ENCODE measurements at places on chromosomes 6 and 20.

- DNase-seq = no peak
Measured at GRCh38 chr20:56706867-56707360, 77.8 kb downstream of the TFAP2C start.

DNA sequence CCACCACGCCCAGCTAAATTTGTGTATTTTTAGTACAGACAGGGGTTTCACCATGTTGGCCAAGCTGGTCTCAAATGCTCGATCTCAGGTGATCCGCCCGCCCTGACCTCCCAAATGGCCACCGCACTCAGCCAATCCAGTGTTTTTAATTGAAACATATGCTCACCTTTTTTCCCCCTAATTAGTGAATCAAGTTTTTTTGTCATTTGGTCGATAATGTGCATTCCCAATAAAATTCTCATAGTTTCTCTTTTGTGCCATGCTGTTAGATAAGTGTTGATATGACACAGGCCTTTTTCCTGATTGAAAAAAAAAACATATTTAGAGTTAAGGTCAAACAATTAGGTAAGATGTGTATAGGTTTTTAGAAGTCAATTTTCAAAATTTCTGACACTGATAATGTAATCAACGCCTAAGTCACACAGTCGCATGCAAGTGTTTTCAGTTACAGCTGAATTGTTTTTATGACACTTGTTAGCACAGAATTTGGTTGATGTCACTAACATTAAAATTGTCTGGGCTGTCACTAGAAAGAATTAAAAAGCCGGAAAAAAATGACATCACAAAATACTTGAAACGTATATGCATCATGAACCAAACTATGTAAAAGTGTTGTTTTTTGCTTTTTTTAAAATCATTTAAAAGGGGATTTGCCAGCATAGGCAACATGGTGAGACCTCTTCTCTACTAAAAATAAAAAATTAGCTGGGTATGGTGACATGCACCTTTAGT lies 21.9 kb downstream of the ZNF217 start:
- DNase-seq = no peak

DNA sequence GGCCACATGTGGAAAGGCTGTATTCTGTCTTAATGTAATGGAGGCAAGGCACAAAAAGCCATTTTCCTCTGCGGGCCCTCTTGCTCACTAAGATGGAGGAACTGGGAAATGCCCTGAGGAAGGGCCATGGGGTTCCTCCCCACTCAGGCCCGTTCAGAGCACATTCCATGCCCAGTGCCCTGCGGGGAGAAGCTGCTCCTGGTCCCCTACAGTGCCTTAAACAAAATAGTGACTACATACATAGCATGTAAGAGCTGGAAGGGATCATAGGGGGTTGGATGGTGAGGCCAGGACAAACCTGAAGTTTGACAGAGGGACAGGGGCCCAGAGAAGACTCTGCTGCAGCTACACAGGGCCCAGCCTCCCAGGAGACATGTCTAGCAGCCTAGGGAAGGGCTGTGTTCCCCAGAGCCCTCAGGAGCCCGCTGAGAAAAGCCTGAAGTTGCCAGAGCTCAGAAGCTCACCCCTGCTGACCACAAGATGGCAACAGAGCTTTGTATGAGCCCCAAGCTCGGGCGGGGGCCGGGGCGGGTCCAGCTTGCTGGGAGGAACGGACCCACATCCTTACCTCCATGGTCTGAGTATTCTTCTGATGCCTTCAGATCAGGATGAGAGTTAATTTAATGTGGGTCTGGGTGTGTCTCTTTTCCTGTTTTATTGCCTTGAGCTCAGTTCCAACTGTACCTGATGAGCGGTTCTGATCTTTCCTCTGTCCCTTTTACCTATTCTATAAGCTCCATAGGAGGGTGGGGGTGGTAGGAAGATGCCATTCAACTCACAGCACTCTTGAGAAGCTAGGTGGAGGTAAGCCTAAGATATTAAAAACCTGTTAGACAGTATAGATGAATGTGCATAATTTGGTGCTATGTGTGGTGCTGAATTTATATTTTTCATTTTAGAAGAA lies 242.9 kb downstream of the CDC5L start:
- no peak for DNase-seq

- no peak for DNase-seq
Measured at GRCh38 chr6:44422531-44422930, 35.0 kb downstream of the CDC5L start.

DNA sequence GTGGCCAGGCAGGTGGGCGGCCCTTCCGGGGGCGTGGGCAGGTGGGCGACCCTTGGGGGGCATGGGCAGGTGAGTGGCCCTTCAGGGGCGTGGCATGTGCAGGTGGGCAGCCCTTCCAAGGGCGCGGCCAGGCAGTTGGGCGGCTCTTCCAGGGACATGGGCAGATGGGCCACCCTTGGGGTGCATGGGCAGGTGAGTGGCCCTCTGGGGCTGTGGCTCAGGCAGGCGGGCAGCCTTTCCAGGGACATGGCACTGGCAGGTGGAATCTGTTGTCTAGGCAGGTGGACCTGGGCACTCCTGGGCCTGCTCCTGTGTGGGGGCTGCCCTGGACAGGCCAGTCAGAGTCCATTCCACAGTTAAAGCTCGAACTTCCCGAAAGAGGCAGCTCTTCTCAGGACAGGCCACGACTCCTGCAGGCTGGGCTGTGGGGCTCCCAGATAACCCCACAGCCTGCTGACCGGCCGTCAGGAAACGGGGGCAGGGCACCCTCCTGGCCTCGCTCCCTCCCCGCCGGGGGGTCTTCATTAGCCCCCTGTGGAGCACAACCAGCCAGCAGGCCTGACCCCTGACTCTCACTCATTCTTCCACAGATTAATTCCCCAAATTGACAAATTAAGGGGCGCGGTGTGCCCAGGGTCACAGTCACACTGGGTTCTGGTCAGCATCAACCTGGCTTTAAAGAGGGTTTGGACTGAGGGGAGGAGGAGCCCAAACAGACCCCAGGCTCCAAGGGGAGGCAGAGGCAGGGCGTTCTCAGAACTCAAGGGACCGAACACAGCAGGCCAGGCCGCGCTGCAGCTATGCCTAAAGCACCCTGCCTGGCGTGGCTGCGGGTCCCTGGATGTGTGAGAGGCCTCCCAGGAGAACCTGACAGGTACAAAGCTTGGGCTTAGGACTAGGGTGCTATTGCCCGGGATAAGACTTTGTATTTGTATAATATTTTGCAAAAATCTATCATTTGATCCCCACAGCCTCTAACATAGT lies 130.0 kb downstream of the DLL1 start:
- DNase-seq = no peak

DNA sequence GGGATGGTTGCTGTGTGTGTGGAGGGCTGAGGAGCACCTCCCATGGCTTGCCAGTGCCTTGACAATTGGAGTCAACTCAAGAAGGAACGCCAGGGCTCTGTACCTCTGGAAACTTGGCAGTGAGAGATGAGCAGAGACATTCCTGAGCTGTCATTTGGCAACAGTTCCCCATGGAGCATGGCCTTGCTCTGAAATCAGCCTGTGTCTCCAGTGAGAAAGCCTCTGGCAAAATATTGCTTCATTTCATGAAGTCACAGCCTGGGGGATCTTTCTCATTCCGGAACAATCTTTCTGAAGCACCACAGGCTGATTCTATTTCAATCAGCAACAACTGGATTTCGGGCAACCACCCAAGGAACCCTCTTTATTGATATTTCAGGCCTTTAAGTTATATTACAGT lies 52.2 kb upstream of the FNDC1 start:
- DNase-seq = no peak

DNA sequence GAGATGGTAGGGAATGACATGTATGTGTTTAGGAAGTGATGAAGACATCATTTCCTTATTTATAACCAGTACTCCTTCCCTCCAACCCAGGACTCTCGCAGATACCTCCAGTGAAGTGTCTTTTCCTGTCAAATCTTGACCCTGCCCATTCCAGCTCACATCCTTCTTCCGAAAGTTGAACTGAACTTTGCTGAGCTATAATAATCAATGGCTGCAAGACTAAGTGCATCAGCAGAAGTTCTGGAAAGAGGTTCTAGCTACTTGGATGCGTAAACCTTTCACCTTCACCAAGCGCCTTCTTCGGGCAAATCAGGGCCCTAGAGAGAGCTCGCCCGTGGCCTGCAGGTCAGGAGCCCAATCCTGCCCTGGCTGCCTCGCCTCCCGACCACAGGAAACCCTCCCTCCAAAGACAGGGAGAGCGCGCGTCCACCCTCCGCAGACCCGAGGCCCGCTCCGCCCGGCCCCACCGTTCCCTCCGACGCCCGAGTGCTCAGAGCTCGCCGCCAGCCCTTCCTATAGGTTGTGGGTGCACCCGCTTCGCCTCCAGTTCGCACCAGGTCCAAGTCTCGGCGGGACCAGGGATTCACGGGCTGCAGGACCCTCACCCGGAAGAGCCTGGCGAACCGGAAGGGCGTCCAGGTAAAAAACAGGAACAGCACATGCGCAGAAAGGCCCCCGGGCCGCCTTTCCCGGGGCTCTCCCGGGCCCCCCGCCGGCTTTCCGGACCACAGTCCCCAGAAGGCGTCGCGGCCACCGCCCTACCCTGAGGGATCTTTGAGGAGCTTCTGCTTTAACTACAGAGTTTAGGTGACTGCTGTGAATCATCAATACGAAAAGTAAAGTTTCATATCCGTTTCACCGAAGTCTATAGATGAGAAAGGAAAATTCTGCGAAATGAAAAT lies at the start of gene ZNF334:
TSS of gene ZNF334 (minus strand) at position 617 of the 902 bp plus-strand sequence. CDS start 1,457 bp downstream, outside the sequence.
- no peak for DNase-seq

GRCh38 chr20:4569865-4570264 lies 151.8 kb upstream of the PRND start:
- DNase-seq = no peak

GRCh38 chr6:149140910-149141290 lies 176.6 kb upstream of the TAB2 start:
- DNase-seq = no peak

DNA sequence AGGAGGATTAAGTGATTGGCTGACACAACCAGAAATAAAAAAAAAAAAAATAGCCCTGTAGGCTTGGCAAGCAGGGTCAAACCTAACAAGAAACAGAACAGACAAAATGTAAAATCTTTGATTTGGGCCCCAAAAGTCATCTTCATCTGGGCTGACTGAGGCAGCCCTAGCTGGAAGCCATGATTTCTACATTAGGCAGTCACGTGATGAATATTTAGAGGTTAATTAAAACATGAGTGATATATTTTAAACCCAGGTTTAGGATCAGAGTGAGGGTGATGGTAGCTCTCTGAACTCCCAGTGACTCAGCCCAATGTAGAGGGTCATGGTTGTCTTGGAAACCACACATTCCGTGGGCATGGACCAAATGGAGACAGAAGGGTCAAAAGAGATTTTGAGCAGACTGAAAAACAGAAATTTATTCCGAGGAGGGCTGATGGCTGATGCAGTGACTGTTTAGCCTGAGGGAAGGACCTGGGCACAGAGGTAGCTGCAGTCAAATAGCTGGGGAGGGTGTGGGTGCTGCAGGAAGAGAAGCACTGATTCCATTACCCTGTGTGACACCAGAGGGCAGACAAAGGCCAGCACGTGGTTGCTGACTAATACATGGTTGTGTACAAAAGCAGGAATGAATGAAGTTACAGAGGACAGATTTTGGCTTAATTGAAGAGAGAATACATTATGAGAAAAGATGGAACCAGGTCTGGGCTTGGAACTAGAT lies 573.1 kb upstream of the CHD6 start:
- no peak for DNase-seq

- no peak for DNase-seq
Measured at GRCh38 chr20:32796981-32797451, 22.7 kb upstream of the MAPRE1 start.

DNA sequence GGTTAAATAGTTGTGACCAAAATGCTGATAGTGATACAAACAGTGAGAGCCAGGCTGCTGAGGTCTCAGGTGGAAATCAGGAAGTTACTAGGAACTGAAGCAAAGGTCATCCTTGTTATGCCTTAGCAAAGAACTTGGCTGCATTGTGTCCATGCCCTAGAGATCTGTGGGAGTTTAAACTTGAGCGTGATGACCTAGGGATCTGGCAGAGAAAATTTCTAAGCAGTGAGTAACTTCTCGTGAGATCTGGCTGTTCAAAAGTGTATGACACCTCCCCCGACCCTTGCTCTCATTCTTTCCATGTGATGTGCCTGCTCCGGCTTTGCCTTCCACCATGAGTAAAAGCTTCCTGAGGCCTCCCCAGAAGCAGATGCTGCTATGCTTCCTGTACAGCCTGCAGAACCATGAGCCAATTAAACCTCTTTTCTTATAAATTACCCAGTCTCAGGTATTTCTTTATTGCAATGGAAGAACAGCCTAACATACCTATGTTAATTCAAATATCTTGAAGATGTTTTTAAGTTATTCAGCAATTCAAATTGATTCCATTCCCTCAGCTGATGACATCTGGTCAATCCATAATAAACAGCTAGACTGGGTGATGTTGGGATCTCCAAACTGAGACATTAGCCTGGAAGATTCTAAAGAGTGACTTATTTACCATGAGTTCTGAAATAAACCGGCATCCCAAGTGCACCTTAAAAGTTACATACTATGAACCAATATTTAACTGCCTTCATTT lies 33.8 kb downstream of the KIF16B start:
- DNase-seq = no peak

GRCh38 chr20:36463212-36464061 lies 77.9 kb upstream of the MYL9 start:
- no peak for DNase-seq

GRCh38 chr6:148790404-148790803 lies 43.6 kb downstream of the UST start:
- no peak for DNase-seq

GRCh38 chr6:53168516-53169267 lies 20.1 kb upstream of the GCM1 start:
- no peak for DNase-seq

DNA sequence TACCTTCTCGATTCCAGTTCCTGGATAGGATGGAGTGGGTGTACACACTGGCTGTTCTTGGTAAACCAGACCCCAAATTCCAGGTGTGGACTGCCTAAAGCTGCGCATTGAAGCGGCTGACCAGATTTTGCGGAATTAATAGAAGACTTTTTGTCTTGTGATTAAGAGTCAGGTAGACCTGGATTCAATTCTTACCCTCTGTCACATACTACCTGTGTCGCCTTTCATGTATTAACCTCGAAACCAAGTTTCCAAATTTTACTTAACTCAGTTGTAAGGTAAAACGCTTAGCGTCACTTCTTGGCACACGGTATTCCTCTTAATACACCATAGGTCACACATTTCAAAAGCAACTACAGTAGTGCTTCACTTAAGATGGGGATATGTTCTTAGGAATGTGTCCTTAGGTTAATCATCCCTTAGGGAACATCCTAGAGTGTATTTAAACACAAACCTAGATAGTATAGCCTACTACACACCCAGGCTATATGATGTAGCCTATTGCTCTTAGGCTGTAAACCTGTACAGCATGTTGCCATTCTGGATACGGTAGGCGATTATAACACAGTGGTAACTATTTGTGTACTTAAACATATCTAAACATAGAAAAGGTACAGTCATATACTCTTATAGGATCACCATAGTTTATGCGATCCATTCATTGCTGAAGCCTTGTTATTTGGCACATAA lies 733 bp upstream of the GOPC start:
- DNase-seq = no peak

DNA sequence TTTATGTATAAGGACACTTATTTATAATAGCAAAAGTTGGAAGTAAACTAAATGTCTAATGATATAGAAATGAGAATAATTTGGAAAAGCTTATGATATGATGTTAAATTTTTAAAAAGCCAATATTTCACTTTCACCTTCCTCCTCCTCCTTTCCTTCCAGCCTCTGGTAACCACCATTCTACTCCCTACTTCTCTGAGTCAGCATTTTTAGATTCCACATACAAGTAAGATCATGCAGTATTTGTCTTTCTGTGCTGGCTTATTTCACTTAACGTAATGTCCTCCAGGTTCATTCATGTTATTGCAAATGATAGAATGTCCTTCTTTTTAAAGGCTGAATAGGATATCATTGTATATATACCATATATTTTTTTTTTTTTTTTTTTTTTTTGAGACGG lies 180.2 kb downstream of the RNF144B start:
- DNase-seq = no peak

- no peak for DNase-seq
Measured at GRCh38 chr6:158955255-158955654, 44.7 kb downstream of the RSPH3 start.
